ENCODE measurements at places on chromosomes 2 and 18.

GRCh38 chr2:227404585-227405271 lies 17.0 kb upstream of the SCYGR1 start:
- DNase-seq, result no peak

- DNase-seq, result no peak
Measured at GRCh38 chr2:181374781-181375675, 82.2 kb upstream of the ITGA4 start.

DNA sequence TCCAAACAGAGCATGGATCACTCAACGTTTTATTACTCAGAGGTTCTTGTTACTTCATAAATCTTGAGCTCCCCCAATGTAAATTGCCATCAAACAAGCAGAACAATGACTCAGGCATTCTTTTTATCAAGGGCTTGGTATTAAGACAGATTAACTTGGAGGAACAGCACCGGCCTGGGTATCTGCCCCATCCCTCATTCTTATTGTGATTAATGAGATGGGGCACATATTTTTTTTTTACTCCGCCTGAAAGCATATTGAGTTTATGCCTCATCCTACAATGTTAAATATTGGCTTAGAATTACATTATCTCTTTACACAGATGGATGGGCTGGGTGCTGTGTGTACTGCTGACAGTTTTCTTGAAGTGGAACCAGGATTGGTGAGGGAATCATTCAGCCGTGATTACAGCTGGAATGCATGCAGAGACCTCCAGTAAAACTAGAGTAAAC lies 387.3 kb downstream of the CLIP4 start:
- DNase-seq, result no peak

DNA sequence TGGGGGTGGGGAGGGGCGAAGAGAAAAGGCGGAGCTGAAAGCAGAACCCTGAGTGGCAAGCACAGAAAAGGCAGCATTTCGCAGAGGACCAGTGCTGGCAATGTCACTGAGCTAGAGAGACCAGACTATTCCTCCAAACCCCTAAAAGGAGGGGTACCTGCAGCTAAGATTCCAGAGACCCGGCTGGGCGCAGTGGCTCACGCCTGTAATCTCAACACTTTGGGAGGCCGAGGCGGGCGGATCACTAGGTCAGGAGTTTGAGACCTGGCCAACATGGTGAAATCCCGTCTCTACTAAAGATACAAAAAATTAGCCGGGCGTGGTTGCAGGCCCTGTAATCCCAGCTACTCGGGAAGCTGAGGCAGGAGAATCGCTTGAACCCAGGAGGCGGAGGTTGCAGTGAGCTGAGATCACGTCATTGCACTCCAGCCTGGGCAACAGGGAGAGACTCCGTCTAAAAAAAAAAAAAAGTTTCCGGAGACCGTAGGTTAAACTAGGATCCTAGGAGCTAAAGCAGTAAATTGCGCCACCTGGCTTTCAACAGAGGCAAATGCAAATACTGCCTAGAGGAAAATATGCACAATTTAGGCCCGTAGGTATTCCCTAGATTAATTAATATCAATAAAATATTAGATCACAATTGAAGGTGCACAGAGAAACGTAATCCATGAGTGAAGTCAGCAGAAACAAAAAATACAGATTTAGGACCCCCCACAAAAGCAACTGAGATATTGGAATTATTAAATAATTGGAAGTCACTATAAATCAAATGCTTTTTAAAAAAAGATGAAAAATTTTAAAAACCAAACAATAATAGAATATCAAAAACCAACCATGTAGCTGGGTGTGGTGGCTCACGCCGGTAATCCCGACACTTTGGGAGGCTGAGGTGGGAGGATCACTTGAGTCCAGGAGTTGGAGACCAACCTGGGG lies 4.9 kb downstream of the UCN start:
- peak; percentile 51 for DNase-seq

GRCh38 chr2:190123956-190124355 lies 61.4 kb upstream of the MSTN start:
- DNase-seq, result no peak

GRCh38 chr2:54652540-54652939 lies 70.9 kb upstream of the EML6 start:
- no peak for DNase-seq

DNA sequence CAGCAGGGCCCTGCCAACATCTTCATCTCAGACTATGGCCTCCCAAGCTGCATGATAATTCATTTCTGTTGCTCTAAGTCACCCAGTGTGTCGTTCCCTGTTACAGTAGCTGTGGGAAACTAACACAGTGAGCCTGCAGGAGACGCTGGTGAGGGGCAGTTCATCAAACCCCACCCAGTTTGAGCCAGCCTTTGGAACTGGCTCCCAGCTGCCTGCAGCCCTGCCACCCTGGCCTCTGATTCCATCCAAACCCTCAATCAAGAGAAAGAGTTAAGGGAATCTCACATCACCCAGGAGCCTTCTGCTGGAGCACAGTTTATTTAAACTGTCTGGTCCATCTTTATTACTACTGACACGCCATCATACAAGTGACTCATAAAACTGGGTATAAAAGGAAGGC lies 64.9 kb upstream of the ZCCHC2 start:
- DNase-seq, result no peak

DNA sequence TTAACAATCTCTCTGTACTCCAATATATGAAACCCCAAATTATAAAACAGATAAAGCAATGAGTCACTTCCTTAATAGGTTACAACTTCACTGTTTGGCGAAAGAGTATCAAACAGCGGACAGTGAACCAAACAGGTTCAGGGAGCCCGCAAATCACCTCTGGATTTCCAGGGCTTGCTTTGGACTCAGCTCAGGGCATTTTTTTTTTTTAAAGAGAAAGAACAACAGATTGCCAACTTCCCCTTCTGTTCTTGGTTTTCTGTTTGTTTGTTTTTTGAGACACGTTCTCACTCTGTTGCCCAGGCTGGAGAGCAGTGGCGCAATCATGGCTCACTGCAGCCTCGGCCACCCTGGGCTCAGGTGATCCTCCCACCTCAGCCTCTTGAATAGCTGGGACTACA lies 52.7 kb downstream of the ABCB11 start:
- no peak for DNase-seq

- DNase-seq, result no peak
Measured at GRCh38 chr2:202109737-202110184, 36.7 kb downstream of the KIAA2012 start.

DNA sequence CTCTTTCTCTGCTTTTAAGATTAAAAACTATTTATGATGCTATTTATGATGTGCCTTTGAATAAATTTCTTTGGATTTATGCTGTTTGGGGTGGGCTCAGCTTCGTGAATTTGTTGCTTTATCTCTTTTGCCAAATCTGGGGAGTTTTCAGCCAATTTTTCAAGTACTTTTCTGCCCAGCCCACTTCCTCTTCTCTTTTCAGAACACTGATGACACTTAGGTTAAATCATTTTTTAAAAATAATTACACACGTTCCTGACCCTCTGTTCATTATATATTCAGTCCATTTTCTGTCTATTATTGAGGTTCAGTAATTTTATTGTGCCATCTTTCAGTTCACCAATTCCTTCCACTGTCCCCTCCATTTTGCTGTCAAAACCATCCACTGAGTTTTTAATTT lies 14.8 kb upstream of the BCL2L11 start:
- no peak for DNase-seq

DNA sequence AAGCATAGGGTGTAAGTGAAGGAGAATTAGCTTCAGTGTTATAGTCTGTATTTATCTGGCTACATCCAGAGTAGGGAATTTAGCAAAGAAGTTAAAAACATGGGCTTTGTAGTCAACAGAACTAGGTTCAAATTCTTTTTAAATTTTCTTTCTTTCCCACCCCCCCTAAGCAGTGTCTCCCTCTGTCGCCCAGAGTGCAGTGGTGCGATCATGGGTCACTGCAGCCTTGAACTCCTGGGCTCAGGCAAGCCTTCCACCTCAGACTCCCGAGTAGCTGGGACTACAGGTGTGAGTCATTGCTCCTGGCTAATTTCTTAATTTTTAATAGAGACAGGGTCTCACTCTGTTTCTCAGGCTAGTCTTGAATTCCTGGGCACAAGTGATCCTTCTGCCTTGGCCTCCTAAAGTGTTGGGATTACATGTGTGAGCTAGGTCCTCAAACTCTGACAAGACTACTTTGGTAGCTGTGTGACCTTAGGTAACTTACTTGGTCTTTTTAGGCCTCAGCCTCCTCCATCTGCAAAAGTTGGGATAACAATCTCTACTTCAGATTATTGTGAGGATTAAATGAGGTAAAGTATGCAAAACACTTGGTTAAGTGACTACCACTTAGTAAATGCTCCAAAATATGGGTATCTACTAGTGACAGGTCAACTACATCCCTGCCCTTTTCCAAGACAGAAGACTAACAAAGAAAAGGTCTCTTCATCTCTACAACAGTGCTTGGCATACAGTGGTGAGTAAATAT lies 17.8 kb downstream of the DOK1 start:
- no peak for DNase-seq

- DNase-seq, result no peak
Measured at GRCh38 chr2:22124003-22124402, 1000.2 kb downstream of the TDRD15 start.

- no peak for DNase-seq
Measured at GRCh38 chr18:12908706-12909105, 24.7 kb upstream of the PTPN2 start.

DNA sequence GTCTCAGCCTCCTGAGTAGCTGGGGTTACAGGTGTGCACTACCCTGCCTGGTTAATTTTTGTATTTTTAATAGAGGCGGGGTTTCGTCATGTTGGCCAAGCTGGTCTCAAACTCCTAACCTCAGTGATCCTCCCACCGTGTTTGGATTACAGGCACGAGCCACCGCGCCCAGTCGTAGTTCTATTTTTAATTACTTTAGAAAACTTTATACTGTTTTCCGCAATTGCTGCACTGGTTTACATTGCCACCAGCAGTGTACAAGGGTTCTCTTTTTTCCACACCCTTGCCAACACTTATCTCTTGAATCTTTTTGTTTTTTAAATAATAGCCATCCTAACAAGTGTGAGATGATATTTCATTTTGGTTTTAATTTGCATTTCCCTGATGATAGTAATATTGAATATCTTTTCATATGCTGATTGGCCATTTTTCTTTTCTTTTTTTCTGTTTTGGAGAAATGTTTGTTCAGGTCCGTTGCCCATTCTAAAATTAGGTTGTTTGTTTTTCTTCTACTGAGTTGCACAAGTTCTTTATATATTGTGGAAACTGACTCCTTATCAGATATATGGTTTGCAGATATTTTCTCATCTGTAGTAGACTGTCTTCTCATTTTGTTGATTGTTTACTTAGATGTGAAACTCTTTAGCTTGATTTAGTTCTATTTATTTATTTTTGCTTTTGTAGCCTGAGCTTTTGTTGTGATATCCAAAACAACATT lies 16.9 kb downstream of the ALMS1 start:
- no peak for DNase-seq

GRCh38 chr2:46885376-46885775 lies 30.2 kb downstream of the MCFD2 start:
- DNase-seq, result no peak

DNA sequence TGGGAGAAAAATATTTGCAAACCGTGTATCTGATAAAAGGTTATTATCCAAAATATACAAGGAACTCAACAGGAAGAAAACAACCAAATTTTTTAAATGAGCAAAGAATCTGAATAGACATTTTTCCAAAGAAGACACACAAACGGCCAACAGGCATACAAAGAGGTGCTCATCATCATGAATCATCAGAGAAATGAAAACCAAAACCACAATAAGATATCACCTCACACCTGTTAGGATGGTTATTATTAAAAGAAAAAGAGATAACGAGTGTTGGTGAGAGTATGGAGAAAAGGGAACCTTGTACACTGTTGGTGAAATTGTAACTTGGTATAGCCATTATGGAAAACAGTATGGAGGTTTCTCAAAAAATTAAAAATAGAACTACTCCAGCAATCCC lies 463.3 kb downstream of the IRS1 start:
- no peak for DNase-seq

DNA sequence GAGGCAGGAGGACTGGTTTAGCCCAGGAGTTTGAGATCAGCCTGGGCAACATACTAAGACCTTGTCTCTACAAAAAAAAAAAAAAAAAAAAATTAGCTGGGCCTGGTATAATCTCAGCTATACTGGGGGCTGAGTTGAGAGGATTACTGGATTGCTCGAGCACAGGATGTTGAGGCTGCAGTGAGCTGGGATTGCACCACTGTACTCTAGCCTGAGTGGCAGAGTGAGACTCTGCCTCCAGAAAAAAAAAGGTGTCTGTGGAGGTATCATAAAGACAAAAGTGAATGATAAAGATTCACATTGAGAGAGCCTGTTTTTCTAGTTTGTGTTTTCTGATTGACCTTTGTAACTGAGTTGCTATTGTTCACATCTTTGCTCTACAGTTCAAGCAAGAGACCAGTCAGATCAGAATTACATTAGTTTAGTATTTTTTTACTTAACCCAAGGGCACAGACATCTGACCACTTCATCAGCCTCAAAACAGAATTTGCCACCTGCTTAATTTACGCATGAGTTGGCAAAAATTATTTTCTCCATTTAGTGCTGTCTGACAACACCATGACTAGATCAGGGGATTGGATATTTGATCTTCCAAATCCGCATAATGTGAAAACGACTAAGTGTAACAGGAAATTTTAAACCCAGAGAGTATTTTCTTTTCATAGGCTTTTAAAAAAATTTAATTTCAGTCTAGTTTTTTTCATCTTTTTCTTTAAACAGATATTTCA lies 271.0 kb downstream of the TGIF1 start:
- no peak for DNase-seq

DNA sequence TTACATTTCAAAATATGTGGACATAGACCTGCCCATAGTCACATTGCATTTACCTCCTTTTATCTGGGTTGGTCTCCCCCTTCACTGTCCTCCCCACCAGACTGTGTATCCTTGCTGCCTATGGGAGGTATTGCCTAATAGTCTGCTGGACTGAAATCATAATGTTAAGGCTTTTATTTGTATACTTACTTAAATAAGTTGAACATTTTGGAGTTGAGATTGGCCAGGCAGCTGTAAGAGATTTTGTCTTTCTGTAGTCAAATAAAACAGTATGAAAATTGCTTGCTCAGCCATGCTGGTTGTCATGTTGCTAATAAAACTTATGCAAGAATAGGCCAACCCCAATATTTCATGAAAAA lies 280.9 kb downstream of the PTPRM start:
- DNase-seq, result no peak

GRCh38 chr18:77141401-77142118 lies 9.0 kb upstream of the MBP start:
- DNase-seq, result no peak

- DNase-seq, result peak; percentile 71
Measured at GRCh38 chr2:224584785-224585210, 365 bp downstream of the CUL3 start.

DNA sequence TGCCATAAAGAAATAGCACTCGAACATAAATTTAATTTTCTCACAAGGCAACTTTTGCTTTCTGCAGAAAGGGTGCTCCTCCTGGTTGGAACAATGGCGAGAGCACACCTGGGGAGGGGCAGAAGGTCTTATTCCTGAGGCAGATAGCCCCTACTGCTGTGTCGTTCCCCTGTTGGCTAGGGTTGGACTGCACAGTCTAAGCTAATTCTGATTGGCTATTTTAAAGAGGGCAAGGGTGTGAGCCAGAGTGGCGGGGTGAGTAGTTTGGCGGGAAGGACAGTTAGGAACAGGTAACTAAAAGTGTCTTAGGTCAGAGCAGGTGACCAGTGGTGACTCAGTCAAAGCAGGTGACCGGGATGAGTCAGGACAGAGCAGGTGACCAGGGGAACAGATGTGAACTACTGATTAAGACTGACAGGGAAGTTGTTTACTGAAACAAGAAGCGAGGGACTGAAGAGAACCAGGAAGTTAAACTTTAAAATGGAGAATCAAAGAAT lies 49.7 kb upstream of the AGAP1 start:
- DNase-seq, result no peak

Measured in activated CD4-positive, alpha-beta memory T cell treated with anti-CD3 and anti-CD28 coated beads, Interleukin-2, amount 10 ng/mL, durations not matched to agents 7 days and 5 days (primary cell).